ENCODE measurements at places on chromosomes 12 and 14. TPM values are rescaled to one million over a fixed set of nuclear protein-coding genes. Genes with fewer than 3 reads are reported as not detected.
A peak's percentile ranks its signal among the peaks of the same experiment; 100 is the strongest.

DNA sequence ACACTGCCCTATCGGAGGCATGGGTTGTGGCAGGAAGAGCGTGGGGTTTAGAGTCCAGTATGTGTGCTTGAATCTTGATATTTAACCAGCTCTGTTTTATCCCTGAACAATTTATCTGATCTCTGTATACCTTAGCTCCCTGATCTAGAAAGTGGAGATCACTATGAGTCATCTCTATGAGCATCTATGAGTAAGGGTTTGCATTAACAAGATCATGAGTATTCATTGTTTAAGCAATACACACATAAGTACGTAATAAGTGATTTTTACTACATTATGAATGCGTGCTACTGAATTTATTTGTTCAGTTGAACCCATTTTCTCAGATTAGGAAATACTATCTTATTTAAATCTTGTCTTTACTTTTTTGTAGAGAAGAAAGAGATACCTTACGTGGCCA lies 49.4 kb downstream of the GPATCH2L start:
- no peak overlapping the region for H3K27ac ChIP-seq
- no peak overlapping the region for H3K4me3 ChIP-seq
- H3K4me1 ChIP-seq, result no peaks in the 10 kb centered on the region
- no peaks in the 10 kb centered on the region for H3K27me3 ChIP-seq
- DNase-seq, result no peak

Gene GPR84
- not detected for total RNA-seq

Gene C1QL4
- 0.28 TPM for total RNA-seq

- H3K4me1 ChIP-seq, result no peaks in the 10 kb centered on the region
- peaks cover 5% of the 10 kb centered on the region for H3K27me3 ChIP-seq
- no peak overlapping the region for H3K4me3 ChIP-seq
- no peak overlapping the region for H3K27ac ChIP-seq
- DNase-seq, result no peak
Measured at GRCh38 chr12:62957233-62957953, 22.4 kb upstream of the PPM1H start.

GRCh38 chr12:68613209-68613904 lies 2.7 kb downstream of the RAP1B start:
- no peak for DNase-seq
- peaks cover 5% of the 10 kb centered on the region for H3K36me3 ChIP-seq
- no peak overlapping the region for H3K4me3 ChIP-seq
- peaks cover 5% of the 10 kb centered on the region for H3K4me1 ChIP-seq
- H3K27ac ChIP-seq, result no peak overlapping the region
- H3K27me3 ChIP-seq, result no peaks in the 10 kb centered on the region

- no peak overlapping the region for H3K4me3 ChIP-seq
- H3K36me3 ChIP-seq, result no peaks in the 10 kb centered on the region
- peaks cover 3% of the 10 kb centered on the region for H3K4me1 ChIP-seq
- H3K27ac ChIP-seq, result no peak overlapping the region
Measured at GRCh38 chr14:99185436-99186068, 86.4 kb downstream of the BCL11B start.

DNA sequence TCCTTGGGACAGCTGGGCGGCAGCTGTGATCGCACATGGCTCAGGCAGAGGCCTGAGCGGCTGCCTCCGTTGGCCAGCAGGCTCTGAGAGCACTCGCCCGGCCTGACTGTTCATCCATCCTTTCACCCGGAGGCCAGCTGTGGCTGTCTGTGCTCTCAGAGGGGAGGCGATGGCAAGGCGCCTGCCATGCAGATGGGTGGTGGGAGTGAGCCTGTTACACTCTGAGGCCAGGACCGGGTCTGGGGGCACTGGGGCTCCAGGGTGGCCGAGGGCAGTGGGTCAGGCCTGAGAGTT lies 292.3 kb downstream of the TMEM121 start:
- no peaks in the 10 kb centered on the region for H3K27me3 ChIP-seq
- H3K4me3 ChIP-seq, result no peak overlapping the region
- no peak for DNase-seq
- no peak overlapping the region for H3K27ac ChIP-seq
- H3K36me3 ChIP-seq, result no peaks in the 10 kb centered on the region
- no peaks in the 10 kb centered on the region for H3K4me1 ChIP-seq

Gene CLEC2A
- 3.7 TPM for total RNA-seq

Gene CCDC197
- total RNA-seq, result not detected

- H3K4me3 ChIP-seq, result no peak overlapping the region
- H3K27me3 ChIP-seq, result no peaks in the 10 kb centered on the region
- H3K36me3 ChIP-seq, result no peaks in the 10 kb centered on the region
- DNase-seq, result no peak
- peaks cover 8% of the 10 kb centered on the region for H3K4me1 ChIP-seq
- H3K27ac ChIP-seq, result no peak overlapping the region
Measured at GRCh38 chr14:73764406-73765280, 50.5 kb upstream of the PNMA1 start.

Gene TRIM9
- total RNA-seq, result 5.4 TPM

Gene KRT78
- not detected for total RNA-seq

- no peaks in the 10 kb centered on the region for H3K27me3 ChIP-seq
- no peak overlapping the region for H3K4me3 ChIP-seq
- no peak overlapping the region for H3K27ac ChIP-seq
- H3K36me3 ChIP-seq, result no peaks in the 10 kb centered on the region
- peak; percentile 11 for DNase-seq
Measured at GRCh38 chr12:4435537-4435936, 10.1 kb downstream of the FGF6 start.

Gene RIC8B
- 23.6 TPM for total RNA-seq

- H3K4me3 ChIP-seq, result no peak overlapping the region
- no peaks in the 10 kb centered on the region for H3K27me3 ChIP-seq
- H3K4me1 ChIP-seq, result no peaks in the 10 kb centered on the region
- DNase-seq, result no peak
- no peak overlapping the region for H3K27ac ChIP-seq
Measured at GRCh38 chr12:51428256-51428655, 3.6 kb downstream of the SLC4A8 start.

Gene ADGRD1
- total RNA-seq, result 1.3 TPM

- H3K27ac ChIP-seq, result no peak overlapping the region
- H3K36me3 ChIP-seq, result no peaks in the 10 kb centered on the region
- no peaks in the 10 kb centered on the region for H3K27me3 ChIP-seq
- peaks cover 3% of the 10 kb centered on the region for H3K4me1 ChIP-seq
Measured at GRCh38 chr12:106123551-106124081, 15.1 kb downstream of the NUAK1 start.

DNA sequence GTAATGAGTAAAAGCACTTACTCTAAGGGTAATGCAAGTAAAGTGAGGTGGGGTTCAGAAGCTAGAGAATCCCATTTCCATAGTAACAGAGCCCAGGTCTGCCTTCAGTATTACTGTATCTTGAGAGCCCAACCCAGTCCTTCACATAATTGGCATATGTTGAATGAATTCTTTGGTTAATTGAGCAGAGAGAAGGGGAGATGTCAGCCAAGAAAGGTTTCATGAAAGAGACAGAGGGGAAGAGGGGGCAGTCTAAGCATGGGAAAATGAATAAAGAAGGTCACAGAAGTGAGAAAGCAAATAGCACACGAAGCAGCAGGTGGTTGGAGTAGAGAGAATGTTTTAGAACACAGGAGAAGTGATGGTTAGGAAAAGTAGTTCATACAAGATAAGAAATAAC lies 371.1 kb downstream of the SEC23A start:
- H3K36me3 ChIP-seq, result no peaks in the 10 kb centered on the region
- H3K27ac ChIP-seq, result no peak overlapping the region
- H3K4me3 ChIP-seq, result no peak overlapping the region
- no peak for DNase-seq
- H3K27me3 ChIP-seq, result no peaks in the 10 kb centered on the region

Gene IFT81
- total RNA-seq, result 14.4 TPM

- H3K4me1 ChIP-seq, result no peaks in the 10 kb centered on the region
- DNase-seq, result peak; percentile 7
- H3K27me3 ChIP-seq, result no peaks in the 10 kb centered on the region
- H3K27ac ChIP-seq, result no peak overlapping the region
Measured at GRCh38 chr12:14157088-14157747, 175.8 kb upstream of the GRIN2B start.

GRCh38 chr12:23703051-23703450 lies 246.4 kb downstream of the SOX5 start:
- no peak overlapping the region for H3K4me3 ChIP-seq
- H3K27me3 ChIP-seq, result no peaks in the 10 kb centered on the region
- no peak for DNase-seq
- peaks cover 10% of the 10 kb centered on the region for H3K4me1 ChIP-seq
- no peak overlapping the region for H3K27ac ChIP-seq

DNA sequence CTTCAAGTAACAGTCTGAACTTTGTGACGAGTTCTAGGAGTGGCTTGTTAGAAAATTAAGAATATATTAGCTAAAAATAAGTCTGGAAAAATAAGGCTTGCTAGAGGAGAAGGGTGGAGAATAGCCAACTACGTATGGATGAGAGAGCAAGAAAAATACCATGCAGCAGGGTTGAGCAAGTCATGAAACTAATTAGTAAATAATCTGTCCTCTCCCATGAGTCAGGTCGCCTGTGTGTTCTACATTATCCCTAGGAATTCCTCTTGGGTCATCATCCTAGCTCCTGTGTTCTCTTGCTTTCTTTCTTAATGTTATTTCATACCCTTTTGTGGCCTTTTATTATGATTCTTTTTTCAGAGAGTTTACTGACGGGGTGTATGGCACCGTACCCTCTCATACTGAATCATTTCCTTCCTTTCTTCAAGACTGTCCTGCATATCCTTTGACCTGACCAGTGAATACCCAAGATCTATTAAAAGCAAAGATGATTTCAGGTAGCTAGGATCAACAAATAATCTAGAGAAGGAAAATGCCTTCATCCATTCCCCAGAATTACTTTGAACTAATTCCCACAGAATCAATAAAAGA lies 177.2 kb upstream of the NPAS3 start:
- no peak for DNase-seq
- H3K27ac ChIP-seq, result no peak overlapping the region
- H3K27me3 ChIP-seq, result no peaks in the 10 kb centered on the region
- H3K4me3 ChIP-seq, result no peak overlapping the region
- H3K4me1 ChIP-seq, result no peaks in the 10 kb centered on the region
- H3K36me3 ChIP-seq, result no peaks in the 10 kb centered on the region

Gene POTEM
- total RNA-seq, result not detected

DNA sequence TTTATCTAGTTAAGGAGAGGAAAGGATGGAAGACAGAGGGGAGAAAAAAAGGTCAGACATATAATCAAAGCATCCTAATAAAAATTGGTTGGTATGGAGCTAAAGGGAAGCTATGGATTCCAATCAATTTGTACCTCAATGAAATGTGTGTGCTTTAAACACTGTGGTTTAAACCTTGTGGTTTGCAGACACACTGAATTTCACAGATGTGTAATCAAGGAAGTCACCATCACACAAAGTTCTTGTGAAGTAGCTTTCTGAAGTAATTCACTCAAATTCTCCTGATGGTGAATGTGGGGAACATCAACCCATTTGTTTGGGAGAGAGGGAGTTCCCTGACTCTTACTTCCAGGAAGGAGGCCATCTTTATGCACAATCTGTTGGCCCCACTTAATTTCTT lies 243.3 kb upstream of the KRR1 start:
- no peaks in the 10 kb centered on the region for H3K4me1 ChIP-seq
- no peak overlapping the region for H3K27ac ChIP-seq
- no peak overlapping the region for H3K4me3 ChIP-seq
- H3K36me3 ChIP-seq, result no peaks in the 10 kb centered on the region

Gene SERPINA12
- not detected for total RNA-seq

GRCh38 chr14:85188836-85189235 lies 341.1 kb upstream of the FLRT2 start:
- no peaks in the 10 kb centered on the region for H3K27me3 ChIP-seq
- DNase-seq, result no peak
- no peak overlapping the region for H3K4me3 ChIP-seq
- no peak overlapping the region for H3K27ac ChIP-seq
- H3K36me3 ChIP-seq, result no peaks in the 10 kb centered on the region

Gene C1R
- 6.9 TPM for total RNA-seq

- no peaks in the 10 kb centered on the region for H3K27me3 ChIP-seq
- no peak overlapping the region for H3K4me3 ChIP-seq
- no peak overlapping the region for H3K27ac ChIP-seq
- DNase-seq, result no peak
- H3K4me1 ChIP-seq, result no peaks in the 10 kb centered on the region
- no peaks in the 10 kb centered on the region for H3K36me3 ChIP-seq
Measured at GRCh38 chr12:16884056-16884455, 278.1 kb upstream of the LMO3 start.

GRCh38 chr14:52348776-52349175 lies 34.7 kb downstream of the PTGER2 start:
- no peaks in the 10 kb centered on the region for H3K4me1 ChIP-seq
- no peak for DNase-seq
- H3K4me3 ChIP-seq, result no peak overlapping the region
- no peaks in the 10 kb centered on the region for H3K36me3 ChIP-seq

DNA sequence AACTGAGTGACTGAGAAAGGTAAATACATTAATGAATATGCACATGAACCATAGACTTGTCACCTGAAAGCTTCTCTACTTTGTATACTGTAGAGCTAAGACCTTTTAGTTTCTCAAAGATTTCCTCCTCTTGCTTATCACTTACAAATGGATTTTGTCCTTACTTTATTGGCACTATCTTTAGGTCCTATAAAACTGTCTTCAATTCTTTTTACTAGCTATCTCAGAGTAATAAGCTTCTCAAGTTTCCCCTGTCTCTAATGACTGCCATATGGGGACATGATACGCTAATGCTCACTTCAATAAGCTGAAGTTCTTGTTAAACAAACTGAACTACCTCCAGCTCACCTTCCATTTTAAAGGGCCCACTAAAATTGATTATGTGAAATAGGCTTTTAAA lies 468.2 kb upstream of the CCDC196 start:
- H3K4me1 ChIP-seq, result no peaks in the 10 kb centered on the region
- no peaks in the 10 kb centered on the region for H3K27me3 ChIP-seq
- H3K36me3 ChIP-seq, result no peaks in the 10 kb centered on the region
- no peak overlapping the region for H3K4me3 ChIP-seq
- DNase-seq, result no peak
- H3K27ac ChIP-seq, result no peak overlapping the region
